ENCODE measurements at places on chromosomes 7 and 10.

GRCh38 chr7:142788303-142789289, 17.8 kb downstream of the PRSS2 start:
- no peak for DNase-seq

- DNase-seq: no peak
Measured at GRCh38 chr7:30406664-30407425, 71.7 kb downstream of the NOD1 start.

DNA sequence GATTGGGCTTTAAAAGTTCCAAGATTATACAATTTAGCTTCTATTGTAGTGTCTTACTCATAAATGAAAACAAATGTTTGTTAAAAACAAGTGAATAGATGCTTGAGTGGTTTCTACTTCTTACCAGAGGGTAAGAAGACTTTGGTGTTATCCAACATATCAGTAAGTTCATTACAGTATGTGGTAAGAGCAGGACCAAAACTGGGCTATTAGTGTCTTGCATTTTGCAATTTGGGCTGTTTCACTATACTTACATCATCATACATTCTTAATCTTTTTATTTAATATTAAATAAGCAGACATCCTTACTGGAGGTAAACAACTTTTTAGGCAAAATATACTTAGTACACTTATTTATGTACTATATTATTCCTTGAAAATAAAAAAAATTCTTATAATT, 248.4 kb upstream of the HGF start:
- no peak for DNase-seq

DNA sequence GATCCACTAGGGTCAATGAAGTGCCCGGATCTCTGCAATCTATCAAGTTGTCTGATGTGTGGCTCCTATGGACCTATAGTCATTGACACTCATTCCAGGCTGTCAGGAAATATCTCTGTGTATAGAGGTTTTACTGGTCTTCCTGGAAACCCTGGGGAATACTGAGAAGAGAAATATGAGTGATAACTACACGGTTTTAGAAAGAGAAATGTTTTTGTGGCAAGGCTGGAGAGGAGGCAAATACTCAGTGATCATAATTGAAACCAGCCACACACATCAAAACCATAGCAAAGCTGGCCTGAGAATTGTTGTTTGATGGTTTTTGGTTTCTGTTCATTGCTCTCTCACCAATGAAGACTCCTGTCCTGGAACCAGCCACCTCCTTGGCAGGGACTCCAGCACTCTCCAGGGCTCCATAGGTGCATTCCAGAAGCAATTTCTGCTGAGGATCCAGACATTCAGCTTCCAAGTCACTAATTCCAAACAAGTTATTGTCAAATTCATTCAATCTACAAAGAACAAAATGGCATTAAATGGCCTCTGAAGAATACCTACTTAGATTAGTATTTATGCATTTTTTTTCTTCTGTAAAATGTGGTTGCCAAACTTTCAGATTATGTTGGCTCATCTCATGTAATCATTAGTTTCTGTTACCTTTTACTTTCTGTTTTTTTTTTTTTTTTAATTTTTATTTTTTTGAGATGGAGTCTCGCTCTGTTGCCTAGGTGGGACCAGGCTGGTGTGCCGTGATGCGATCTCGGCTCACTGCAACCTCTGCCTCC, 108.6 kb upstream of the ABI1 start:
- DNase-seq: no peak

DNA sequence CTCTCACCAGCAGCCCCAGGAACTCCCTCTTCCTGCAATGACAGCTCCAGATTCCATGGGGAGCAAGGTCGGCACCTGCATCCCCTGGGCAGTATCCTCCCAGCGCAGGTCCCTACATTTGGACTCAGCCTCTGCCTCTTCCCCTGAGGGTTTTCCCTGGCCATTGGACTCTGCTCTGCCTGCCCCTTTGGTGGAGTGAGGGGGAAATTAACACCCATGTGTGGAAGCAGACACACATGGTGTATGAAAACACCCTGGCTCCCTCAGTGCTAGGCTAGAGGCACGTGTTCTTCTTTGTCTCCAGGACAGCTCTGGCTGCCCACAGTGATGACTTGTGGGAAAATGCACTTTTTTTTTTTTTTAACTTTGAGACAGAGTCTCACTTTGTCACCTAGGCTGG, 8.4 kb downstream of the PRF1 start:
- no peak for DNase-seq

- no peak for DNase-seq
Measured at GRCh38 chr10:99966306-99966705, 43.4 kb downstream of the DNMBP start.
